Dermis blood vessel endothelial cell (primary cell): ENCODE measurements at places on chromosomes 2 and 18.
A peak's percentile ranks its signal among the peaks of the same experiment; 100 is the strongest.

GRCh38 chr2:51990684-51991083, 958.8 kb upstream of the NRXN1 start:
- no peak for DNase-seq

- DNase-seq, result no peak
Measured at GRCh38 chr2:167785606-167786216, 461.7 kb downstream of the STK39 start.

GRCh38 chr18:63262369-63263335, 56.9 kb downstream of the BCL2 start:
- DNase-seq, result no peak

GRCh38 chr2:171553858-171554257, 31.6 kb downstream of the CYBRD1 start:
- no peak for DNase-seq

DNA sequence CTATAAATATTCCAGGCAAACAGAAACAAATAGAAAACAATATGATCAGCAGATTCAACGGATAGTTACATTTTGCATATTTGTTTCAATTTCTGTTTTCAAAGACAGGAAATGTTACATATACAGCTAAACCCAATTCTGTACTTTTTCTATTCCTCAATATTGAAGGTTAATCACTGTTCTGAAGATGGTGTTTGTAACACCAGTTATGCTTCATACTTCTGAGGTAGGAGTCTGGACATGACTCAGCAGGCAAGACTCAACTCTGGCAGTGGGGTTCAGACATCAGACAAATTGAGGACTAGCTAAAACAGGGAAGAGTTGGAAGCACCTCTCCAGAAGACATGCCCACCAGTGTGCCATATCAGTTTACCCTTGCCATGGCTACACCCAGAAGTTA, 16.6 kb downstream of the SERPINB13 start:
- DNase-seq, result no peak

- peak; percentile 96 for DNase-seq
Measured at GRCh38 chr2:226835796-226836547, at the start of gene RHBDD1. Gene RHBDD1 (plus strand): TSS chr2:226836054. CDS start chr2:226864694, 28,640 bp downstream.

DNA sequence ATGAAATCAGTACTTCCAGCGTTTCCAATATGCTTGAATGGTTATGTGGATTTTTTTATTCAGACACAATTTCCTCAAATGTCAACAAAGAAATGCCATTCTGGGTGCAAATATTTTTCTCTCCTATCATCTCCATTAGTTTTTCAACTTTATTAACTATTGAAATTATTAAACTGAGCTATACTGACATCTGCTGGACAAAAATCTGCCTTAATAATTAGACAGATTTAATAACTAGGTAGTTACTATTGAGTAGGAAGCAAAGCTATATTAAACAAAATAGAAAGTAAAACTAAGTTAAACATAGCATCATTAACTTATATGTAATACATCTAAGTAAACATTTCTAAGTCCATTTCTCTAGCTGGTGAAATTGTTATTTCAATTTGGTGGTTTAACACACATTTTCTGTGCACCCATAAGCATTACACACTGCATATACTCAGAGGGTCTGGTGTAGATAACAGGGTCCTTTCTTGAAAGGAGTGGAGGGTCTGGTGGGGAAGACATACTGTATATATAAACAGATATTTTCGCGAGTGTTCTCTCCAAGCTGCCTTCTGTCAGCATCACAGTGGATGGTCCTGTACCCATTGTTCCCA, 77.0 kb downstream of the LANCL1 start:
- peak; percentile 42 for DNase-seq

DNA sequence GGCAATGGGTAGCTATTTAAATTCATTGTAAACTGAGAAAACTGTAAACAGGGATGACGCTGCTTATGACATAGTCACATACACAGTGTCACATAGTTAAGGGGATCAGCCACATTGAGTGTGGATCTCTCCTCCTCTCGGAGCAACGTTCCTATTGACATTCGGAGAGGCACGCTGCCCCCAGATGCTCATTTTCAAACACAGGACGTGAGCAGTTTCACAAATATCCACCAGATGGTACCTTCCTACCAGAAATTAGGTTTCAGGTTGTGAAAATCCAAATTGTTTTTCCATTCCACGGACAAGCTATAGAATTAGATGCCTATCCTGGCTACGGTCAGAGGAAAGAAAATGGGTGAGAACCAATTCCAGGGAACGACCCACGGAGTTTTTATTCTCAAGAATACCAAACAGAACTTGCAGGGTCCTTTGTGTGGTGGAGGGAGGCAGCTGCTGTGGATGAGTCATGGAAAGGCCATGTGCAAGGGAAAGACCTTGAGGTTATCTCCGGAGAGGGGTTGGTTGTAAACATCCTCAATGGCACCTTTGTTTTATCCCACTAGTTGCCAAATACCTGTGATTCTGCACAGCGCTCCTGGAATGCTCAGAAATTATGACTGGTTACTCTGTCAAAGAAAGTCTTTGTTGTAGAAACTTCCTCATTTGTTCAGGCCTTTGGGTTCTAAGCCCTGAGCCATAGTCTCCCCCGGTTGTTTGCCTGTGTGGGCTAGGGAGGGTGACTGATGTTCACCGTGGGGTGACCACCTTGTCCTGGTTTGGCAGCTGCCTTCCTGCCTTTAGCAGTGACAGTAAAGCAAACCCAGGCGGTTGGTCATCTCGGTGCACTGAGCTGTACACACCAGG, 88.0 kb downstream of the ACTR3 start:
- peak; percentile 83 for DNase-seq

DNA sequence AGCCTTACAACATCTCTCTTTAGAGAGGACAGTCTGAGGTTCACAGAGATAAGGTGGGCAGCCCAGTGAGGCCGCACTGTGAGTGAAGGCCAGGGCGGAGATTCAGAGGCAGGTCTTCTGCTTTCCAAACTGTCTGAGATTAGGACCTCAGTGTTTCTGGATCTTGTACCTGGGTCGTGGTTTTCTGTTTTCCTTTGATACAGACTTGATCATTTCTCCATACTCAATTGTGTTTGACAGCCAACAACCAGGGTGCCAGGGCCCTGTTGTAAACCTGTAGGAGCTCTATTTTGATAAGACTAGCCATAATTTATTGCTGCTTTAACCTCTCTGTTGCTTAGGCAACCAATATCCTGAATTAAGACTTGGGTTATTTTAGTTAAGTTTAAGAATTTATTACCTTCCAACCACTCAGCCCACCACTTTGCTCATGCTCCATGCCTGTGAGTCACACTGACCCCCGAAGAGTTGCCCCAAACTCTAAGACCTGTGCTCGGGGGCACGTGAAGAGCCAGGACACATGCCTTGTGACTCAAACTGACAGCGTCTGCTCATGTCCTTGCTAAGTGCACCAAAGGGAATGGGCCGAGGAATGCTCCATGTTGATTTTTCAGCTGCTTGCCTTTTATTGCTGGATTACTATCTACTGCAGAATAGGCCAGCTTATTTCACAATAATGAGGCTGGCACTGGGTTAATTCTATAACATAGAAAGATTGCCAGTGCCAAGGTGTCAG, 248.6 kb downstream of the BCL2 start:
- no peak for DNase-seq

DNA sequence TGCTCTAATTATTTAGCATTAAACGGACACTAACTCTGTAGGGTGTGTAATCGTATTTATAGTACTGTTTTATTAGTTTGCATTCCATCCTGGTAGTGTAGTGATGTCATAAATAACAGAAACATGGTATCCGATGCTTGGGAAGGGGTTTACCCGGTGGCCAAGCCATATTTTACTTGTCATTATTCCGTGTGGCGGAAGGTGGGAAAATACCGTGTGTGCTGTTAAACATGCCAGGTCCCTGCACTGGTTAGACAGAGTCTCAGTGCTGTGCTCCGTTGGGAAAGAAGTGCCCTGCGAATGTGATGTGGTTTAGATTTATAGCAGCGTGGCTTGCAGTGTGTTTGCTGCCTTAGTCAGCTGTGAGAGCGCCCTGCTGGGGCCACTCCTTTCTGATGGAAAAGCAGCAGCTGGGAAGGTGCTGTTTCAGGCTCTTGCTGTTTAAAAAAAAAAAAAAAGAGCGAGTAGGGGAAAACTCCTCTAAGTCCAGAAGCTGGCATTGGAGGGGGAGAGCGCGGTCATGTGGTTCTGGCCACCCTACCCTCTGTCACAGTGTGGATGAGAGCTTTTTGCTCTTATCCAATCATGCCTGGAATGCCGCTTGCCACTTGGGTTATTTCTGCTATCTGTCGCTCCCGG, 211.0 kb downstream of the NEDD4L start:
- DNase-seq, result no peak

- no peak for DNase-seq
Measured at GRCh38 chr2:50766058-50766457, 265.9 kb downstream of the NRXN1 start.

GRCh38 chr2:196966061-196966460, 39.6 kb upstream of the PGAP1 start:
- DNase-seq, result no peak

DNA sequence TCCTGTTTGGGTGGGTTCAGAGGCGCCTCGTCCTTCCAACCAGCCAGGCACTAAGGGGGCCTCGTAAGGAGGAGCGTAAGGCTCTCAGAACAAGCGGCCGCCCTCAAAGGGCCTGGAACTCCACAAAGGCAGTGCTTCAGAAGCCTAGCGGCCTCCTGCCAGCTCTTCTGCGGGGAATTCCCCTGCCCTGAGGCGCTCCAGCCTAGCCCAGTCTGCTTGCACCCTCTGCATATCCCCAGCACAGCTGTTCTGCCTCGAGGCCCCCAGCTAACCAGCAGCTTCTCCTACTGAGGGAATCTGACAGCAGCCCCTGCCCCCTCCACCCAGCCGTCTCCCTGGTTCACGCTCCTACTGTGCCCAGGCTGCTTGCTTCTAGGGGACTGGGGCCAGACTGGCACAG, 265.9 kb downstream of the TFCP2L1 start:
- DNase-seq, result no peak

- DNase-seq, result no peak
Measured at GRCh38 chr2:98233941-98234340, 112.3 kb upstream of the CNGA3 start.

DNA sequence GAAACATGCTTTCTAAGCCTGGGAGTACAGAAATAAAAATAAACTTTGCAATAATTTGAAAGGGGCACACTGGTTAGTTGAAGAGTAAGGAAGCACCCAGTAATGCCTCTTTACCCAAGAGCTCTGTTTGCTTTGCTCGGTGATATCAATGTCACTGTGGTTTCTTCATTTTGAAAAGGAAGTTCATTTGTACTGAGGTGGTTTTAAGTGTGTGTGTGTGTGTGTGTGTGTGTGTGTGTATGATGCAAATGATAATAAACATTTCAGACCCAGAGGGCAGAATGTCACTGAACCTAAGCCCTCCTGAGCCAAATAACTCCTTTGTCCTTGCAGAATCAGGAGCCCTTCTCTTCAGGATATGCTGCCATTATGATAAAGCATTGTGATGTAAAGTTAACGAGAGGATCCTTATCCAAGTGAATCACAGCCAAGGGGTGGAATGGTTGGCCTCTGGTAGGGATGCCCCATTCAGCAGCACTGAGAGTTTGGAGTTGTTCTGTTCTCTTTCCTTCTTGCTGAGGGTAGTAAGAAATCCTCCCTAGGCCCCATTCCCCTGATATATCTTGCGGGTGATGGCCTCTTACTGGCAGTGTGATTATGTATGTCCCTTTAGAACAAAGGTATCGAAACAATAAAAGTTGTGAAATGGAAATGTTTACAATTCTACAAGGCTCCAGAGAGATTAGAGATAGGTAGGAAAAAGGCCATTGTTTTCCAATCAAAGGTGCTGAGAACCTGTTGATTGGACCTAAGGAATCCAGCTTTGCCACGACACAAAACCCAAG, 7.6 kb downstream of the ITGA6 start:
- DNase-seq, result no peak

DNA sequence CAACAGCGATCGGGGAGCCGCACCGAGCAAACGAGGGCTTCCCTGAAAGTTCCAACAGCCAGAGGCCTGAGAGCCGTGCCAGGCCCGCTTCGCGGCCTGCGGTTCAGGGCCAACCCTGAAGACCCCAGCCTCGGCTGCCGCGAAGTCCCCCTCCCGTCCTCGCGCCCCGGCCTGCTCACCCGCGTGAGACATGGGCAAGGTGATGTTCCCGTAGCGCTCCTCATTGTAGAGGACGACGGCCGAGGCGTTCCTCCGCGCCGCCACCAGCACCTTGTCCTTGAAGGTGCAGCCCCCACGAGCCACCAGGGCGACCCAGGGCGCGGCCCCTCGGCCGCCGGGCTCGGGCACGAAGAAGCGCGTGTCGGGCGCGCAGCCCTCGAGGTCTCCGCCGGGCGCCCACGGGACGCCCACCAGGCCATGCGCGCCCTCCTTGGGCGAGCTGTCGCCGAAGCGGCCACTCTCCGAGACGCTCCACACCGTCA, 510 bp downstream of the RNF149 start:
- peak; percentile 34 for DNase-seq

DNA sequence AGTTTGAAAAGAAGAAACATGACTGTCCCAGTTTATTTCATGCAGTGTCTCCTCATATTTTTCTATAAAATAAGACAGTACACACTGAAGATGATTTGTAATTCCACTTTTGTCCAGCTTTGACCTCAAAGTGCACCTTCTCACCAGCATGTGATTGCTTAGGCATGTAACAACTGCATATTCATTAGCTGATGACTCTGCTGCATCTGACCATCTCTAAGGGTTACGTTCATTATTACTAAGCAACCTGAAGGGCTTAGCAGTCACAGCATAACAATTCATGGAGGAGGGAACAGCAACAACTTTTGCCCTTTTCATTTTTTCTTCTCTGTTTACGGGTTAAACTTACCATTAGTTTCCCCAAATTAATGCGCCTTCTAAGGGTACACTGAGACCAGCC, 330.6 kb upstream of the PIK3C3 start:
- DNase-seq, result no peak

DNA sequence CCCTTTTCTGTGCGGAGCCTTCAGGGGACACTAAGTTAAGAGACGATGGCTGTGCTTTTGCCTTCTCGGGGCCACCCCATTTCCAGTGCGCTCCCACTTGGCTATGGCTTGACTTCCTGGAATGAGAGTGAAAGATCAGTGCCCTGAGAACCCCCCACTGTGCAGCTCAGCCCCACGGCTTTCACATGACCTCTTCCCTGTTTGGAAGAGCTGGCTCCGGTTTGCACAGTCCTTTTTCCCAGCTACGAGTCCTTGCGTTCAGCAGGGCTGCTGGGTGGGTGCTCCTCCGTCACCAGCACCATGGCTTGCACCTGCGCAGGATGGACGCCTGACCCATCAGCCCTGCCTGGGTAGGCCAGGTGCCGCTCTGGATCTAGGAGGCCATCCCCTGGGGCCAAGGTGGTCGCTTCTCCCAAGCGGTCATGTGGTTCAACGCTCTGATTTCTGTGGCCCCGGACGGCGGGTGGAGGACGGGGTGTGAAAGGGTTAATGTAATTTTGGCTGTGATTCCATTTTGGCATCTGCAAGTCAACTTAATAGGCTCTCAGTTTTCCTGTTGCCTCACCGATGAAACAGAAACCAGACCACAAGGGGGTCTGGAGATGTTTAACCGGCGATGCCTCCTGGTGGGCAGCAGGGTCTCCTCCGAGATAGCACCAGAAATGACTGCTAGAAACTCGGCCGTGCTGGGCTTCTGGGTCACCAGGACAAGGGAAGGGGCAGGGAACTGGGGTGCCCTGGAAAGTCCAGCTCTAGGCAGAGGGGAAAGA, 113.1 kb upstream of the HAAO start:
- DNase-seq, result peak; percentile 51
